ENCODE measurements at places on chromosomes 4 and X.

DNA sequence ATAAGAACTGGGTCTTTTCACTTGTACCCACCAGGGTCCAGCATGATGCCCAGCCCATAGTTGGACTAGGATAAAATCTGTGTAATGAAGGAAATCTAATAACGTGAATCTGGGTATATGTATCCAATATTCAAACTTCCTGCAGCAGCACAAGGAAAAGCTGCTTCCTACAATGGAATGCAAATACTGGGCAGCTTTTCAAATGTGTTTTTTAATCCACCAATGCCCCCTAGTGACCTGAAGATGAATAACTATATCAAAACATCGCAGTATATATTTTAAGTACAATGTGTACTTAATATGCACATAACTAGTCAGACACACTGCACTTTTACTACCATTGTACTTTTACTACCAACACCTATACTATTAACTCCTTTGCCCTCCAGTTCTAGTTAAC lies 5.3 kb downstream of the APOO start:
- peak; percentile 43 for DNase-seq

- DNase-seq = no peak
These were observed 7.0 kb downstream of the ADH1B start for GRCh38 chr4:99314211-99314610.

DNA sequence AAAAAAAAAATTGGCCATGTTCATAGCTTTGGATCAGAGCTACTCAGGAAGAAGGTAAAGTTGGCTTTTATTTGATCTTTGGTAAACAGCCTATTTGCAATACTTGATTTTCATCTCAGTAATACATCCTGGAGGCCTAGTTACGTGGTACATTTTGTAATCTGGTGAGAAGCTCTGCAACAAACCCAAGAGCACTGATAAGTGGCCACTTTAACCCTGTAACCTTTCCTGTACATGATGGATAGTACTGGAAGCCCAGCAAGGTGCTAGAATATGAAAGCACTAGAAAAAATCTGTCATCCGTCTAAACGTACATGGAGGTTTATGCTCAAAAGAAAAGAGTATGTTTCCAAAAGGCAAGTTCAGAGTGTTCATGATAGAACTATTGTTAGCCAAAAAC lies 88.3 kb upstream of the BMP2K start:
- DNase-seq = no peak

DNA sequence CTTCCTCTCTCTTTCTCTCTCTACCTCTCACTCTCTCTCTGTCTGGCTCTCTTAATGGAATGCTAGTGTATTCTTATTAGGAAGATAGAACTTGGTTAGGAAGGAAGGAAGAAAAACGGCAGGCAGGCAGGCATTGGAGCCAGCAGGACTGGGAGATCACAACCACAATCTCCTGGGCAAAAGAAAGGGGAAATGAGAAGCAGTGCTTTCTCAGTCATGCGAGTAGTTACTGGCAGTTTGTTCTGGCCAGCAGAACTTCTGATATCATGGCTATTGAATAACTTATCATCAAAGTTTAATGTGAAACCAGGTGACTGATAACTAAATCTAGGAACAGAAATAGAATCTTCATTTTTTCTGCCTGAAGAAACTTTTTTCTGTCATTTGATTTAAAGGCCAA lies 60.9 kb upstream of the PAGE1 start:
- no peak for DNase-seq

DNA sequence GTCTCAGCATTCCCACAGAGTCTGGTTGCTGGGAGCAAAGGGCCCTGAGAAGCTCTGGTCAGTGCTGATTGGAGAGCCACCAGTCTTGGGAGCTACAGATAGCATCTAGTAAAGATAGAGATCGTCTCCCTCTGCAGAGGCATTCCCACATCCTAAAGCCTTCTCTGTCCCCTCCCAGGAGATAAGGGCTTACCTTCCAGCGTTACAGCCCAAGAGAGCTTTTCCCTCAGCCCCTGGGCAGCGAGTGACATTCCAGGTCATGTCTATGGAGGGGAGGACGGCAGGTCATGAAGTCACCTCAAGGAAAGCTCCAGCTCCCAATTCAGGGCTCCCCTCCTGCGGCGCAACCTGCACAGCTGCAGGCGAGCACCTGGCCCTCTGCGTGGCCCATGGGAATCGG lies 29.9 kb downstream of the CLDN34 start:
- DNase-seq = no peak

DNA sequence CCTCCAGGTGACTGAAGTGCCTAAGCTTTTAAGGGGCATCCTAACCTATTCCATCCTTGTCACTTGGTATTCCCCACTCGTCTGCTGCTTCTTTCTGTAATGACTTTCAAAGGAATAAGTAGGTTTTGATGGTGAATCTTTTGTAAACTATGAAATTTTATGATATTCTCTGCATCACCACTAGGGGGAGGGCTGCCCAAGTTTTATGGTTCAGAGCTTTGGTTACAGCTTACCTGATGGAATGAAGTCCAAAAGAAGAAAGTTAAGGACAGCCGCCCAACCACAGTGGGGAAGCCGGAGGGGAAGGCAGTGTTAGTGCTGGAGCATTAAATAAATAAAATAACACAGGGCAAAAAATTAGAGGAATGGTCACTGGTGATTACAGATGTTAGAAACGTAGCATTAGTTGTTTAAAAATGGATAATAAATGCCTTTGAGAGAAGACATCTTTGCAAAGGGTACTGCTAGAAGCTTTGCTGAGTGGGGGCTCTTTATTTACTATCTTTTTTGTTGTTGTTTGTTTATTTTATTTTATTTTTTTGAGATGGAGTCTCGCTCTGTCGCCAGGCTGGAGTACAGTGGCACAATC lies 204.9 kb downstream of the GBA3 start:
- DNase-seq = peak; percentile 34

DNA sequence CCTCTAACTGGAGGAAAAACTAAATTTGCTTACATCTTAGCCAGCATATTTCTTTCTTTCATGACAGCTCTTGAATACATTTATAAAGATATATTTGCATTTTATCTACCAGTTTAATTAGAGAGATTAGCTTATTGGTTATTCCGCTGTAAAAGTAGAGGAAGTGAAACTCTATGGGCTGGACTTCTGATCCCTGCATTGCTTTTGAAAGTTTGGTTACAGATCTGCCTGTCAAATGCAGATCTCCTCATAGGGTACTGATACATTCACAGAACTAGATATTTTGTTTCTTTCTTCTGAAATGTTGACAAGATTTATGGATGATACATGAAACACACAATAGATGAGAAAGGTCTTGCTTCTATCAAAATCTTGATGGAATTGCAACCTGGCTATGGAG lies 581.4 kb upstream of the AADAT start:
- no peak for DNase-seq

DNA sequence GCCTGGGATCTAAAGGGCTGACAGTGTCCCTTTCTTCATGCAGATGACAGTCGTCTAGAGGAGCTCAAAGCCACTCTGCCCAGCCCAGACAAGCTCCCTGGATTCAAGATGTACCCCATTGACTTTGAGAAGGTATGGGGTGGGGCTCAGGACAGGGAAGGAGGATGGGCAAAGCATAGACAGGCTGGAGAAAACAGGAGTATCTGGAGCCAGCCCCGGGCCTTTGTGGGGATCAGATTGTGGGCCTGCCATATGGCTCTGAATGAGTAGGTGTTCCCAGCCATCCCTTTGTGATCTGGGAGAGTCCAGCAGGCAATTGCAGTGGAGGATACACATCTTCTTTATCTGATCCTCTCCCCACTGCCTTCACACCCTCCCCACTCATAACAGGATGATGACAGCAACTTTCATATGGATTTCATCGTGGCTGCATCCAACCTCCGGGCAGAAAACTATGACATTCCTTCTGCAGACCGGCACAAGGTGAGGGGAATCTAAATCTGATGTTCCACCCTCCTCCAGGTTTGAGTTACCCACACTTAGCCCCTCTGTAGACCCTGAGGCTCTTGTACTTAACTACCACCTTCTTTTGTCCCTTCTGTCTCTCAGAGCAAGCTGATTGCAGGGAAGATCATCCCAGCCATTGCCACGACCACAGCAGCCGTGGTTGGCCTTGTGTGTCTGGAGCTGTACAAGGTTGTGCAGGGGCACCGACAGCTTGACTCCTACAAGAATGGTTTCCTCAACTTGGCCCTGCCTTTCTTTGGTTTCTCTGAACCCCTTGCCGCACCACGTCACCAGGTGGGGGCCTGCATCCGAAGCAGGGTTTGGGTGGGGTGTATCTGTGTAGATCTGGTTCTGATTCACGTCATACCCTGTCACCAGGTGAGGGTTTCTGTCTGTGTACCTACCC lies 5.8 kb upstream of the CDK16 start:
- no peak for DNase-seq

GRCh38 chr4:57309658-57310057 lies 199.5 kb upstream of the IGFBP7 start:
- DNase-seq = no peak

DNA sequence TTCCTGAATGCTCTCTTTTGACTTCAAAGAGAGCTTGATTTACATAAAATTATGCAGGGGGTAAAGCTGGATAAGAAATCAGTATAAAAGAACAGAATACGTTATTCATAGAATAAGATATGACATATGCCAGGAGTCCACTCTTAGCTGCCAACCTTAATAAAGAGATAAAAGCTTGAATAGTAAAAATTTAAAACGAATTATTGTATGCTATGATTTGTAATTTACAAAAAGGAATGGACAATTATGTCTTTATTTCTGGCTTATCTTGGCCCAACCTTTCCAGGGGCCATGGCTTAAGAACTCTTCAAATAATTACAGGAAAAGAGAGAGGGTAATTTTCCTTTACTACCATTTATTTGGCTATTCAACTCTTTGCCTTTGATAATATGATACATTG lies 192.2 kb upstream of the ITM2A start:
- no peak for DNase-seq

DNA sequence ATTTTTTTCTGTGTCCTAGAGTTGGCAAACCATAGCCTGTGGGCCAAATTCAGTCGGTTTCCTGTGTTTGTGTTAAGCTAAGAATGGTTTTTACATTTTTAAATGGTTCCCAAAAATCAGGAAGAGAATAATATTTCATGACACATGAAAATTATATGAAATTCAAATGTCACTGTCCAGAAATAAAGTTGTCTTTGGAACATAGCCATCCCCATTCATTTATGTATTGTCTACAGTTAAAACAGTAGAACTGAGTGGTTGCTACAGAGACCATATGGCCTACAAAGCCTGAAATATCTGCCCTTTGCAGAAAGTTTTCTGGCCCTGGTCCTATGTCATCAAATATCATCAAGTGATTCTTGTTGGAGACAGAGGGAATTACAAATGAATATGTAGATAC lies 15.5 kb downstream of the FRMPD4 start:
- no peak for DNase-seq

GRCh38 chr4:25535278-25535677 lies 120.4 kb upstream of the SLC34A2 start:
- DNase-seq = peak; percentile 67

DNA sequence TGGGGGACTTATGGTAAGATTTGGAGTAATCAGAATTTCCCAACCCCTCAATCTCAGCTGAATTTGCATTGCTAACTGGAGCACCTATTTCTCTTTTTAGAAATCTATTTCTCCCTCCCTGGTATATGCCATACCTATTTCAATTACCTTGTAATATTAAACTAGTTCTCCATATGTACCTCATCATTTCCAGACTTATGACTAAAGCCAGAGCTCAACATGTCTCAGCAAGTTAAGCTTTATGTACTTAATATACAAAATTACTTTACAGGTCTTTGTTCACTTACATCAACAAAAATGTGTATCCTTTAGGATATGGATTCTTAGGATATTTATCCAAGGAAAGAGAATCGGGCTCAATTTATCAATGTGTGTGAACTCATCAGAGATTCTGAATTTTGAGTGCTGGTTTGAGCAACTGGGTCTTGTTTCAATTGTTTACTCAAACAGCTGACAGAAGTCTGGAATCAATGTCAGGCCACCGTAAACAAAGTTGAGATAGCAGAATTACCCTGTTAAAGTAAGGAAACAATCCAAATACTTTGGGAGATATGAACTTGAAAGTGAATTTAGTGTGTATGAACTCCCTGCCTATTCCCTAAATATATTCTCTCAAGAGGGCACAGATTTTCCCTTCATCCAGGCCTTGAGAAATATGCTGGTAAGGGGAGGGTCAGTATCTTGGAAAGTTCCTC lies 199.6 kb downstream of the VEGFC start:
- DNase-seq = no peak

GRCh38 chr4:126992910-126993309 lies 639.8 kb upstream of the INTU start:
- no peak for DNase-seq

DNA sequence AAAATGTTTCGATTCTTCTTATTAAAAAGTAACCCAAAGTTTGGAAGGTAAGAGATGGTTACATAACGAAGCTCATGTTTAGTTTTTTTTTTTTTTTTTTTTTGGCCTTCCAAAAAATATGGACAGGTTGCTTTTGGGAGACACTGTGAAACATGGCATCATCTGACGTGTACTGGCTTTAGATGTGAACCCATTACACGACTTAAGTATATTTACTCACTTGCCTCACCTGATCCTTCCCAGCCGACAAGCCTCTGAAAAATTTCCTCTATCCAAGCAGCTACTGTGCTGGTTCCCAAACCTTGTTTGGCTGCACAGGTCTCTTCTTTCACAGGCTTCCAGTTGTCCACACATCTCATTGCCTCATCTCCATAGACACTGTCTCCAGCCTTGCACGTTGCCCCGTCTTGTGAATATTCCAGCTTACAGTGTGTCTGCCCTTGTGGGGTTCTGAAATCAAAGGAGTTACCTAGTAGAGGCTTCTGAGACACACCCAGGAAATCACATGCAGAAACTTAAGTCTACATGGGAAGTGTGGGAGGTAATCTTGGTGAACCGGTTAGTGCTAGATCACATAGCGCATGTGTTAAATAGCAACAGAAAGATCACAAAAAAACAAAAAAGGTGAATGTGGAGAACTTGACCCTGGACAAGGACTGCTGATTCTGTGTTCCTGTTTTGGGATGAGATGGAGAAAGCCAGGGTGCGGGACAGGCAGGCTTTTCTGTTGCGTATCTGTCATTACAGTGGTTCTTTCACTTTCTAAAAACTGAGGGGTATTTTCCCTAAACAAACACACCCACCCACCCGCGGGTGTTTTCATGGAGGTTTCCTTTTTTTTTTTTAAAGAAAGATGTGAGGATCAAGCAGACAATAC lies 328.6 kb downstream of the ARHGAP10 start:
- DNase-seq = no peak

GRCh38 chr4:24488399-24489164 lies 95.8 kb downstream of the DHX15 start:
- DNase-seq = peak; percentile 76

DNA sequence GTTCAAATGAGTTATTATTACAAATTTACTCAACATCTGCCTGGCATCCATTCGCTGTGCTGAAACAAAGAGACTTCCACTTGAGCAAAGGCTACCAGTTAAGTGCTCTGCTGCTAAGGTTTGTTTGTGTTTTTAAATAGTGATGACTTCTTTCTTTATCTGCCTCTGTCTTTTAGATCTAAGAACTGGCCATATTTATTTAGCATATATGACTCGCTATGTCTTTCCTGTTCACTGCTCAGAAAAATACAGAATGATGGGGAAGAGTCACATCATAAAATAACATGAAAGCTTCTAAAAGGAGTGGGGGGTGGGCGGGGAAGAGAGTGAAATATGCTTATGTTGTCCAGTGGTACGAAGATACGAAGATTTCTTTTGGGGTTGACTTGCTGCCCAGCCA lies 322.2 kb downstream of the GPAT3 start:
- DNase-seq = no peak

- peak; percentile 44 for DNase-seq
These were observed 17.0 kb upstream of the PAPSS1 start for GRCh38 chr4:107736924-107737448.

- DNase-seq = no peak
These were observed 37.9 kb upstream of the OTUD4 start for GRCh38 chr4:145218251-145218650.

Measured in retina (tissue), 1 donor.